Hematopoietic multipotent progenitor cell (in vitro differentiated cells): ENCODE measurements at places on chromosomes 1 and 21.
A peak's percentile ranks its signal among the peaks of the same experiment; 100 is the strongest.

DNA sequence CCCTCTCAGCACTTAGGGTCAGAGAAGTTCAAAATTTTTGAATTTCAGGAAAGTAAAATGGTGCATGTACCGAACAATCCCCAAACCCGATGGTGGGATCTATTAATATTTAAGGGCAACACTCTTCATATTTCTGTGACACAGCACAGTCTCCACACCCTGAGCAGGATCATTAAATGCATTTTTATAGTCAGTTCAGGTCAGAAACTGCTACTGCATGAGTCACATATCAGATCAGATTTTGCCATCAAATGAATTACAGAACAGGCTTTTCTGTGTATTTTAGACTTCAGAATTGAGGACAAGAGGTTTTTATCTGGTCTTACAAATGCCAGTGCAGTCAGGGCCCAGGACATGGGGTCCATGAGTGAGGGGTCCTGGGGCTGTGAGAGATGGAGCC is 79.2 kb downstream of the RIPK4 start:
- DNase-seq, result no peak

GRCh38 chr1:201562257-201562656 is 23.3 kb downstream of the NAV1 start:
- DNase-seq, result no peak

GRCh38 chr1:230066031-230066430 is 1.0 kb upstream of the GALNT2 start:
- DNase-seq, result no peak

GRCh38 chr1:200774311-200774710 is 35.6 kb downstream of the CAMSAP2 start:
- DNase-seq, result no peak

DNA sequence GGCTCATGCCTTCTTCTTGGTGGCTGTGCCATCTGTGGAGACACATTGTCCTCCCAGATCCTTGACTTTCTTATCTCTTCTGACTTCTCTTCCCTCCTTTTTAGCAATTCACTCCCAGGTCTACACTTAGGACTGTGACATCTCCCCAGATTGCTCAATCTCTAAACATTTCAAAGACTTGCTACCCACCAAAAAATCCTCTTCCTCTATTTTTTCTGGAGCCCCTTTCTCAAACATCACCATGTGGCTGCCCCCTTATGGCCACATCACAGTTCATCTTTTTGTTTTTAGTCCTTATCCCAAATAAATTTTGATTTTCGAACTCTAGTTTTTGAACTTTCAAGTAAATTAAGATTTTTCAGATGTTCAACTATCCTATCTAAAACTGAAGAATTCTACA is 148.6 kb upstream of the HOOK1 start:
- no peak for DNase-seq

- DNase-seq, result no peak
These were observed 258.0 kb downstream of the PTBP2 start for GRCh38 chr1:96979304-96980268.

- DNase-seq, result no peak
These were observed 36.1 kb upstream of the FAM131C start for GRCh38 chr1:16109571-16109970.

DNA sequence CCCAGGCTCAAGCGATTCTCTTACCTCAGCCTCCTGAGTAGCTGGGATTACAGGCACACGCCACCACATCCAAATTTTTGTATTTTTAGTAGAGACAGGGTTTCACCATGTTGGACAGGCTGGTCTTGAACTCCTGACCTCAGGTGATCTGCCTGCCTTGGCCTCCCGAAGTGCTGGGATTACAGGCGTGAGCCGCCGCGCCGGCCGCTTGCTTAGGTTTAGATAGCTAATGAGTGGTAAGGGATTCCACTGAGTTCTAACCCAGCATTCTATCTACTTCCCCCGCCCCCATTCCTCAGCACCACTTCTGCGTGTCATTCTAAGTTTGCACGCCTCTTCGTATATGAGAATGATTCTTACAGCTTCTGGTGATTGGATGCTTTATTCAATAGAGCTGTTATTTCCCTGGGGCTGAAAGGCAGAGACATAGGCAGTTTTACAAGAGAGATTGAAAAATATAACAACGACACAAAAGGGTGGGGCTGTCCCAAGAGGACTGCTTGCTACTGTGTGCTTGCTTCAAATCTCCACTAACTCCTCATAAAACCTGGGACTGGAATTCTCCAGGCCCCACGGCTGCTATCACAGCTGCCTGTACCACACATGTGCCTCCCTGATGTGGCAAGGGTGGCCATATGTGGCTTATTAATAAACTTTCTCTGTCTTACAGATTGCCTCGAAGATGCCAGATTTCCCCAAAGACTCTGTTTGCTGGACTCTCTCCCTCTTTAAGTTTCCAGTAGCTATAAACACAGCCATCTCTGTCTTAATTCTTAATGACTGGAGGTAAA is 23.7 kb upstream of the GREM2 start:
- no peak for DNase-seq

- DNase-seq, result no peak
These were observed 21.4 kb downstream of the TEX35 start for GRCh38 chr1:178534137-178534868.

DNA sequence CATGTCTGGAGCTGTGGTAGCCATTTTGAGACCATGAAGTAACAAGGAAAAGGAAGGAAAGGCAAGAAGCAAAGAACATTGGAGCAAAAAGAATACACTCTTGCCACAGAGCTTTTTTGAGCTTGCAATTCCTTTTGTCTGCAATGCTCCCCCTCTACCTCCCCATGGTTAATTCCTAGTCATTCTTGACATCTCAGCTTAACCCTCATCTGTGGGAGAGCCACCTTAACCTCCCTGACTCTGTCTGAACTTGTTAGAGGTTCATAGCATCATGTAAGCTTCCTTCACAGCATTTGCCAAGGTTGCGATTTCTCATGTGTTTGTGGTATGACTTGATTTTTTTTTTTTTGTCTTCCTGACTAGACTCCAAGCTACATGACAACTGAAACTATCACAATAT is 564.1 kb upstream of the PLXNA2 start:
- DNase-seq, result no peak

DNA sequence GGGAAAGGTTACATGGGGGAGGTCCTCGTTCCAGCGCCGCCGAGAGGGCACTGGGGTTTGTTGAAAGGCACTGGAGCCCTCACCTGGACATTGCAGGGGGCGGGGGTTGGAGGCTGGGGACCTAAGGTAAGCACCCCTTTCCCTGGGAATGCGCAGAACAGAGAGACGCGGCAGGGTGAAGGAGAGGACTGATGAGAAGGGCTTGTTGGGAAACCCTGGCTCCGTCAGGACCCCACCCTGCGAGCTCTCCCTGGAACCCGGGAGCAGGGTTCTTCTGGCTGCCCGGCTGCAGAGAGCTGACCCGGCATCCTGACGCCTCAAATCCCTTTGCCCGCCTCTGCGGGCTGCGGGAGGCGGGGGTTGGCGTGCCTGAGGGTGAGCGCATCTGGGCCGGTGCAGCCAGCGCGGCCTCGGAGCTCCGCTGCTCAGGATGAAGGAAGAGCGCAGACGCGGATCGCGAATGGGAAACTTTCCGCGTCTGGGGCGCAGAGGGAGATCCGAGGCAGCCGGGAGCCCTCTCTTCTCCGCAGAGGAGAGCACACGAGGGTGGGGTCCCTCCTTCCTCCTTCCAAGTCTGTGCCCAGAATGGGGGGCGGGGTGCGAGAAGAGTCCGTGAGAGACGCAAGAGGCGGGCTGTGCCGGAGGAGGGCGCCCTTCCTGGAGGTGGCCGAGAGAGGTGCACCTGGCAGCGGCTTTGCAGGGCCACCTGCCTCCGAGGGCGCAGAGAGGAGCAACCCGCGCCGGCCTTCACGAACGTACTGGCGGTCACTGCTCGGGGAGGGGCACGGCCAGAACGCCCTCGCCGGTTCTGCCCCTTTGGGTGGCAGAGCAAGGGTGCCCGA is 2.4 kb downstream of the IGSF21 start:
- peak; percentile 20 for DNase-seq

DNA sequence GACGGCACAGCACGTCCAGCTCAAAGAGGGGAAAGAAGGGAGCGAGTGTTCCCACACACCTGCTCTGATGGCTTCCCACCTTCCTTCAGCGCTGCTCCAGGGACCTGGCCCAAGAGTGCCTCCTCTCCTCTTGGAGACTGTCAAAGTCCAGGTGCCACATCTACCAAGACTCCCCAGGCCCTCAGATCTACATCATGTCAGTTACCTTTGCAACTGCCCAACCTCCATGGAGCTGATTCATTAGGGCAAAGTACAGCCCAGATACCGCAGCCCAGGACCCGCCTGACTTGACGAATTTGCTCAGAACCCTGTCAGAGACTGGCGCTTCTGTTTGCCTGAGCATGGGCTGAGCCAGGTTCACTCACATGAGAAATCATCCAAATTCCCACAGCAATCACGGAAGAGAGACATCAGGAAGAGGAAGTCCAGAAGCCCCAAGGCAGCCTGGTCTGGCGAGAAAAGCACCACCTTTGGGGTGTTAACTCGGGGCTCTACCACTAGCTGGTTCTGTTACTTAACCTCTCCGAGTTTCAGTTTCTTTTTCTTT is at the start of gene SEC16B:
TSS of gene SEC16B (minus strand) at position 234 of the 547 bp plus-strand sequence. CDS start 2,077 bp downstream, outside the sequence.
- DNase-seq, result no peak

DNA sequence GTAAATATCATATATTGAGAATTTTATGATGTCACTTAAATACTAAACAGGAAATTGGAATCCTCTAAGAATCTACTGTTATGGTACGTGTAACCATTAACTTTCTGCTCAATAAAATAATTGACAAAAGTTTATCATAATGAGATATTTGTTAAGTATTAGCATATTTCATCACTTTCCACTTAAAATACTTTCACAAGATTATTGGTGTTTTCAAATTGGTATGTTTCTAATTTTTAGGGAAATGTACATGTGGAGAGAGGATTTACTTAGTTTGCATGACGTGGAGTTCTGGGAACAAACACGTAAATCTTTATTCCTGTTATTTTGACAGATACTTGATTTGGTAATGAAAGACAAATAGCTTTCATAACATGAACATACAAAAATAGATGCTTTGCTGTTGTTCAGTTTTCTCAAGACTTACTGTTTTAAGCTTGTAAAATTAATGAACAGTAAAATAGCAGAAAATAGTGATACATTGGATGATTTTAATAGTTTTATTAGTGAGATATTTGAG is 1.6 kb downstream of the SRSF11 start:
- no peak for DNase-seq

GRCh38 chr1:219792337-219793021 is 135.9 kb downstream of the SLC30A10 start:
- DNase-seq, result no peak

GRCh38 chr1:25706146-25707089 is 89.8 kb downstream of the MAN1C1 start:
- no peak for DNase-seq

DNA sequence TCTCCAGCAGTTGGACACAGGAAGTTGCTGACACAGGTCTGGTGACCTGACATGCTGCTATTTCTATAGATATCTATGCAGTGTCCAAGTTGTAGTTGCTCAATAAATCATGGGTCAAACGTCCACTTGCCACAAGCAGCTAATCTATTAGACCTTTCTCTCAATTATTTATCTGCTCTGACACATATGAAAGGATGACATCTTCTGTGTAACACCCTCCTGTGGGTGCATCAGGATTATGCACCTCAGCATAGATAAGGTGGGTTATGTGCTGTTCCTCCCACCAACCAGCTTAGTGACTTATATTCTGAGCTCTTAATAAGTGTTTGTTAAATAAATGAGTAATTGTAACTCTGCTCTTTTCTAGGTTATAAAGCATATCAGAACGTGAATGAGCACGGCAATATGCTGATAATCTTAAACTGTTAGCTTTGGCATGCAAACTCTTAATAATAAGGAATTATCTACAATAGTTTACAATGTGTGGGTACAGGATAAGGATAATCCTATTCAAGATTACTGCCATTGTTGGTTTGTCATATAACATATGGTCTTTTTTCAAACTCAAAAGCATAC is 90.7 kb upstream of the GCLM start:
- no peak for DNase-seq

DNA sequence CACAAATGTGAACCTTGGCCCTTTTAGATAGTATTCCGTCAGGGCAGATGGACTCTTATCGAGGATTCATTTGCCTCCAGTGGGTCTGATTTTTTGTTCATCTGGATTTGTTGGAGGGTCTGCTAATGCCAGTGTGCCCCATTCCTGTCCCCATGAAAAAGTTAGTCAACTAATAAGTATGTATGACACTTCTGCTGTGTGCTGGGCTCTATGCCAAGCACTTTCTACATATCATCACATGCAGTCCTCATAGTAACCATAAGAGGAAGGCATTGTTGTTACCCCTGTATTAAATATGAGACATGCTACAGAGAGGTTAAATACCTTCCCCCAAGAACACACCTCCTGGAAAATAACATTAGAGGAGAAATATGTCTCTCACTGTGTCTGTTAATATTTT is 46.6 kb upstream of the MAB21L3 start:
- DNase-seq, result no peak

GRCh38 chr1:63326106-63326472 is 3.7 kb downstream of the FOXD3 start:
- DNase-seq, result no peak

DNA sequence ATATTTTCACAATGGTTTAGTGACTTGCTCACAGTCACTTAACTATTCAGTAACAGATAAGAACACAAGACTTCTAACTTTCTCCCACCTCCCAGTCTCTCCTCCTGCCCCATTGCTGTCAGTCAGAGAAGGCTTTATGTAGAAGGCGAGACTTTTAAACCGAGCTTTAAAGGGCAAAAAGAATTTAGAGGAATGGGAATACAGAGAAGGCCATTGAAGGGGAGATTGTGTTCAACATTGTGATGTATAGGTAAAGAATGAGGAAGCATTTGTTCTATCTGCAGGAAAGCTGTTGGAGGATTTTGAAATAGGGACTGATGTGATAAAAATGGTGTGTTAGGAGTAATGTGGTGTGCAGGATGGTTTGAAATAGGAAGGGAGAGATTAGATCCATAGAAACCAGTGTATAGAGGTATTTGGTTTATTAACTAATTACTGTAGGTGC is 7.3 kb downstream of the POU2F1 start:
- no peak for DNase-seq

DNA sequence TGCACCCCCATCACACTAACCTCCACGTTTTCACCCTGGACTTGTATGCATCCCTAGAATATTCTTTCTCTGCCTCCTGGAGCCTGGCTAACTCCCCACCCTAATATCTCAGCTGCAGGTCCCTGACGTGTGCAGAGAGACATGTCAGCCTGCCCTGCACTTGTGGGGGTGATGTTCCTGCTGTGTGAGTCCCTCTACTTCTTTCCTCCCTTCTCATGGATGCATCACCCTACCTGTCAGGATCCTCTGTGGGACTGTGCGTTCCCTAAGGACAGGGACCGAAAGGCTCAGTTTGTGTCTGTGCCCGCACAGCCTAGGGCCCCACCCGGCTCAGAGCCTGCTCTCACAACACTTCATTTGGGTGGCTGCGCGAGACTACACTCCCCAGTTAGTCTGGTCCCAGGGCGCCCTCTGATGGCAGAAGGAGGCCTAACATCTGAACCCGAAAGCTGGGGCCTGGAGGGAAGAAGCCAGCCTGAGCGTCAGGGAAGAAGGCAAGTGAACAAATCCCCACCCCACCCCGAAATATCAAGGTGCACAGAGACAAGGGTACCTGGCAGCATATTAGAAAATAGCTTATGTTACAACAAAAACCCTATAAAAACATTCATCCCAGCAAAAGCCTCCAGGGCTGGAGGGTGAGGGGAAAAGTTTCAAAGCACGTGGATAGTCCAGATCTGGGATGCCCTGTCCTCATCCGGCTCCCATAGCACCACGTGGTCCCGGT is 3.7 kb downstream of the CD52 start:
- peak; percentile 81 for DNase-seq
